ENCODE measurements at places on chromosomes 16 and 17.

DNA sequence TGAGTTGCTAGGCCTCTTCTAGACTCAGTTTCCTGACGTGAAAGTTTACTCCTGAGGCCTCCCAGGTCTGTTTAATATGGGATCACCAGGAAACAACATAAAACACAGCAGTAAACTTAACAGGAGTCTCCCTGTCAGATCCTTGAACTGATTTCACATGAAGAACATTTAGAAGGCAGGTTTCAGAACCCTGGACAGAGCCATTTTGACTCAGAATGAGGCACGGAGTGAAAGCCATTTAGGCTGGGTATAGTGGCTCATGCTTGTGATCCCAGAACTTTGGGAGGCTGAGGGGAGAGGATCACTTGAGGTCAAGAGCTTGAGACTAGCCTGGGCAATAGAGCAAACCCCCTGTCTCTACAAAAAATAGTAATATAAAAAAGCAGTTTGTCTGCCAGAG, 289.1 kb downstream of the CA10 start:
- no peak for DNase-seq

- DNase-seq: peak; percentile 30
Observed at GRCh38 chr17:57294629-57295501, 38.5 kb downstream of the MSI2 start.

DNA sequence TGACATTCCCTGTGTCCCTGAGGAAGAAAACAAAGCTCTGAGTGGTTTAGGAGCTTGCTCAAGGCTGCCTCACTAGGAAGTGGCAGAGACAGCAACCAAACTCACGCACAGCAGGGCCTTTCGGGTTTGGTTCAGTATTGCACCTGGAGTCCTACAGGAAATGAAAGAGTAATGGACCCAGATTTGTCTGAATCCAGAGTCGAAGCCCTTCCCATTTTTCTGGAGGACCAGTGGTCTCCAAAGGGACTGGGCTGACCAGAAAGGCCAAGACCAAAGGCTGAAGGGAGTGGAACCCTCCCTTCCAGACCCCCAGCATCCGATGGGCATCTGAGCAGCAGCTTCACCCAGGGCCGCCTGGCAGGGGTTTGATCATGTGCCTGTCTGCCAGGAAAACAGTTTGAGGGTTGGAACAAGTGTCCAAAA, 85.5 kb upstream of the RPL38 start:
- DNase-seq: no peak

- DNase-seq: no peak
Observed at GRCh38 chr17:80737106-80738019, 192.7 kb downstream of the RPTOR start.

- no peak for DNase-seq
Observed at GRCh38 chr17:74211141-74211911, 2.0 kb upstream of the TTYH2 start.

- no peak for DNase-seq
Observed at GRCh38 chr16:11610121-11610505, 23.4 kb upstream of the LITAF start.

DNA sequence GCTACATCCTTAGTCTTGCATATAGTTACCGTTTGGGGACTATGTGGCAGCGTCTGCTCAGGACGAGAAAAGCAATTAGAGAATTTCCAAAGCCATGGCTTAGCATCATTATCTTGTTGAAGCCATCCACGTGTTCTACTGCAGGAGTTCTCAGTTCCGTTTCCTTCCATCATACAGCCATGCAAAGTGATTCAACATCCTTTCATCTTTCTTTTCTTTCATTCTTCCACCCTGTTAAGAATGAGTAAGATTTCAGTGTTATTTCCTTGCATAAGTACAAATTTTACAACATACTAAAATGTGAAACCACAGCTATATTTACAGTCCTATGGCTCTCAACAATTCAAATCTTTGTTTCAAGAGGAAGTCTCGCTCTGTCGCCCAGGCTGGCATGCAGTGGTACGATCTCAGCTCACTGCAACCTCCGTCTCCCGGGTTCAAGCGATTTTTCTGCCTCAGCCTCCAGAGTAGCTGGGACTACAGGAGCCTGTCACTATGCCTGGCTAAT, 3.8 kb downstream of the MARF1 start:
- DNase-seq: no peak

- no peak for DNase-seq
Observed at GRCh38 chr17:11404431-11405276, 163.6 kb downstream of the SHISA6 start.

DNA sequence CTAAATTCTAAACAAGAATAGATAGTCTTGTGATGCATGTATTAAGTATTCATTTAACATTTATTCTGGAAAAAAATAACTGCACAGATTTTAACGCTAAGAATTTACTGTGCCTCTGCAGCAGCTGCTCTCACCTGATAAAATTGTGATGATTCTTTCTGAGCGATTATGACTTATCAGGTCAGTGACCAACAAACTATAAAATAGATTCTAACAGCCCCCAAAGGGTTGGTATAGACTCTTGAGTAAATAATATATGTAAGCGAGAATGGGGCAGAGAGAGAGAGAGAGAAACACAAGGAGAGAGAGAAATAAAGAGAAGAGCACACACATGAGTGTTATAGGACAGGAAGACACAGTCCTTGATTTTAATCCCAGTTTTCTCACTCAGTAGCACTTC, 144.4 kb downstream of the SNX11 start:
- DNase-seq: no peak

GRCh38 chr17:66555605-66556004, 253.2 kb downstream of the PRKCA start:
- no peak for DNase-seq

DNA sequence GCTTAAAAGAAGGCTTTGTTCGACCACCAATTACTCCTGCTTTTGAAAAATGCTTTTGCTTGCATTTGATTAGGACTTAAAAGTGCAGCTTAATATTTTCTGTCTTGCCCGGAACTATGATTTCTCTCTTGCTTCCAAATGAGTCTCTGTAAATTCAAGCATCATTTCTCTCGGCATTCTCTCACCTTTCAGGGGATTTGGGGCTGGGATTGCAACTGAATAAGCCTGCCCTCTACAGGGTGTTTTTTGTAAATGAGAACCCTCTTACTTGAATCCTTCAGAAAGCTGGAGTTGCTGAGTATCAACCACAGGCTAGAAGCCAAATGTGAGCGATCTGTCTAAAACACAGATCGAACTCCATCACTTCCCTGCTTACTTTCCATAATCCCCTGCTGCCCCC, 234.6 kb downstream of the TMEM114 start:
- DNase-seq: no peak

- no peak for DNase-seq
Observed at GRCh38 chr16:89268987-89269735, 51.7 kb downstream of the ZNF778 start.

GRCh38 chr17:17243163-17243562, 6.2 kb upstream of the FLCN start:
- no peak for DNase-seq

Data from activated T-cell treated with anti-CD3 and anti-CD28 coated beads for 4 hours (primary cell).